ENCODE measurements at places on chromosomes 5 and 9. TPM values are rescaled to one million over a fixed set of nuclear protein-coding genes. Genes with fewer than 3 reads are reported as not detected.

The C5orf52 gene
- total RNA-seq = not detected

The TMEM8B gene
- total RNA-seq = 3.0 TPM

The SHOC1 gene
- total RNA-seq = not detected

The PHF24 gene
- total RNA-seq = not detected

The EIF4EBP3 gene
- total RNA-seq = 15.4 TPM

The DMRTA1 gene
- not detected for total RNA-seq

The SCGB3A2 gene
- not detected for total RNA-seq
